Stimulated activated CD8-positive, alpha-beta memory T cell treated with anti-CD3 and anti-CD28 coated beads, Interleukin-2, amount 100 ng/mL, for 48 hours (primary cell): ENCODE measurements at places on chromosomes 2 and 18.

DNA sequence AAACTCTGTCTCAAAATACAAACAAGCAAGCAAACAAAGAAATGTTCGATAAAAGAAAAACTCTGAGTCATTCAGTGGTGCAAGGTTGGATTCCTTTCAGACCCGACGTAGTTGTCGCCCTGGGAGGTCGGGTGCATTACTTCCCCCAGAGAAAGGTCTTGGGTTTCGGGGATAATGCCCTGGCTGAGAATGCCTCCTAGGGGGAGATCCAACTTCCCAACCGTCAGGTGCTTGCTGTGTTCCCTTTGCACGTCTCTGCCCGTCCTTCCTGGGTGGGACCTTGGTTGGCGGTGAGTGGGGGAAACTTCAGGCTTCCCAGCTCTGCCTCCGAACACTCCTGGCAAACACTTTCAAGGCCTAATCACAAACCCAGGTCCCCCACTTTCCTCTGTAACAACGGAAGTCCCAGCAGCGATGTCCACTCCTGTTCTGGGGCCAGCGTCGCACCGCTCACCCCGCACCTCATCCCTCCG lies 609 bp downstream of the TPGS2 start:
- no peak for DNase-seq

DNA sequence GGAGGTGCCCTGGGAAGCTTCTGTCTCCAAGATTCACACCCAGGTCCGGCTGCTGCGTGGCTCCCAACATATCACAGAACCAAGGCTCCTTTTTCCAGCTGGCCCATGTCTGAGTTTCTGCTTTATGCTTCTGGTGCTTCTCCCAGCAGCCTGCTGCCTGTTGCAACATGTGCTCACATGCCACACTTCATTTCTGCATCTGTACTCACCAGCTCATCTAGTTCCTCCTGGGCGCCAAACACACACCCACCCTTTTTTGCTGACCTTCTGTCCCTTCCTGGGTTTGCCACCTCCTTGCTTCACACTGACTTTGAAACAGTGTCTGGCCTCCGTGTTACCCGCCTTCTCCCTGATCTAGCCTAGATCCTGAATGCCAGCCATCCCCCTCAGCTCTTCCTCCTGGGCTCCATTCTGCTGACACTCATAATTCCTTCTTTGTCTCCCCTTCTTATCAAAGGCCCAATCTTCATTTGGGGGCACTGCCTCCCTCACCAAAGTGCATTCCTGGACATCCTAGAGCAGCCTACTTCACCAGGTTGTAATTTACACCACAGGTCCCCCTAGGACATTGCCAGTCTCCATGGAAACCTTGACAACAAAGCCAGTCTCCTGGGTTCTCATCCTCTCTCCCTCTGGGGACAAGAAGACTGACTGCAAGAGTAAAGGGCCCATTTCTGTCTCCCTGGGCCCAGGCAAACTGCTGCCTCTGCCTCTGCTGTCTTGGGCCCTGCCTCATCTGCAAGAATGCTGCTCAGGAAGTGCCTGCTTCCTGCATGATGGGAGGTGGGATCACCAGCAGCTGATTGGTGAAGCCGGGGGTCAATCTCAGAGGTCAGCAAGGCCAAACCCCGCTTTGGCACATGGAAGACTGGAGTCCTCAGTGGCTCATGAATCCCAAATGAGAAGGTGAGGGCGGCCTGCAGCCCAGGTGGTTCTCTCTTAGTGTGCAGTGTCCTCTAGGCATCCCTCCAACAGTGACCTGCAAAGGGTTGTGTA lies 13.9 kb upstream of the PROM2 start:
- DNase-seq, result no peak

DNA sequence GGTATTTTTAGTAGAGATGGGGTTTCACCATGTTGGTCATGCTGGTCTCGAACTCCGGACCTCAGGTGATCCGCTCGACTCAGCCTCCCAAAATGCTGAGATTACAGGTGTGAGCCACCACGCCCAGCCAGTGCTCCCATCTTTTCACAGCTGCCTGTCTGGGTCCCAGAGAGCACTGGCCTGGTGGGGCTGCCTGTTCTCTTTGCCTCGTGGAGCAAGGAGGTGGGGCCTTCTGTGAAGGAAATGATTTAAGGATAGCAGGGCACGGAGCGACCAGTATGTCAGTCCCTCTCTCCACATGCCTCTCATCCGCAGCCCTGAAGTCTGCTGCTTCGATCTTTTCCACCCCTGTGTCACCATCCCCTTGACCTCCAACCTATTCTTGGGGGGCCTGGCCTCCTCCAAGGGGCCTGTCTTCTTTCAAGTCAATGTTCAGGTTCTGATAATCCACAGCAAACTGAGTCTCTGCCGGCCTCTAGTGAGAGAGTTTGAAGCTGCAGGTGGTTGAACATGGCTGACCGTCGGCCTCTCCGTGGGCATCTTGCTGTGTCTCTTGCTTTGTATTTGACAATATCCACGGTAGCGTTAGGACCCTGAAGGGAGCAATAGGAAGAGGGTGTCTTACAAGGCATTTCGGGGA lies 28.2 kb upstream of the GIGYF2 start:
- no peak for DNase-seq

- DNase-seq, result no peak
Observed at GRCh38 chr2:228841475-228841874, 429.6 kb downstream of the PID1 start.

DNA sequence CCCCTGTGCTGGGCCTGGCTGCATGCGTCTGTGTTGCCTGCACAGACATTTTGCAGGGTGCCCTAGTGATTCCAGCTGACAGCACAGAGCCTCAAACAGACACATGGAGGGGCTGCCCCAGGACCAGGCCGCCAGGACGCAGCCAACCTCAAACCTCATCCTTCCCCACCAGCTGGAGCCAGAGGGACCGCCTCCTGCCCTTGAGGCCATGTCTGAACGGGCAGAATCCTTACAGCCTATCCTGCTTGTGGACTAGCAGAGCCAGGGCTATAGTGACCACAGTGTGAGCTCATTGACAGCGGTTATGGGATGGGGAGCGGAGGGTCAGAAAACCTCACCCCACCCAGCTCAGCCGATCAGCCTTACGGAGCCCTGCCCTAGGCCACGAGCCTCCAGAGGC lies 22.4 kb downstream of the ODC1 start:
- no peak for DNase-seq

DNA sequence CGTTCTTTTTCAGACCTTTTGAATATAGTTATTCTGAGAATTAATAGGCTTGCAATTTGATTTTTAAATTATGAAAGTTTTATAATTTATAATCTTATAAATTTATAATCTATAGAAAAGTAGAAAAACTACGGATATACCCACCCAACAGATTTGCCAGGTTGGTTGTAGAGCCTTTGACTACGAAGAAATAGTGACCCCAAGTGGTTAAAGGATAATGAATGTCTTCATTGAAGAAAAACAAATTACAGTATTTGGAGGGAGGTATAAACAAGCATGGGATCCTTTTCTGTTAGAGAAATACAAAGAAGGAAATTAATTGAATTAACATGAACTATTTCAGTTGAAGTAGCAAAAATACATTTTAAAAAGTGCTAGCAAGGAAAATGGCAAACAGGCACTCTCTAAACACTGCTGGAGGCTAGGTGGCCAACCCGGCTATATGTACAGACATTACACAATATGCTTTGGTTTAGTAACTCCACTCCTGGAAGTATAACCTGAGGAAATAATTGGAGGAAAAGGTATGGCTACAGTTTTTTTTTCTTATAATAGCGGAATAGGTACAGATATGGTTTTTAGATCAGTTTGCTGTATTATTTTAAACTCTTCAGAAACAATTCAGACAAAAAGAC lies 110.9 kb downstream of the MIB1 start:
- no peak for DNase-seq

DNA sequence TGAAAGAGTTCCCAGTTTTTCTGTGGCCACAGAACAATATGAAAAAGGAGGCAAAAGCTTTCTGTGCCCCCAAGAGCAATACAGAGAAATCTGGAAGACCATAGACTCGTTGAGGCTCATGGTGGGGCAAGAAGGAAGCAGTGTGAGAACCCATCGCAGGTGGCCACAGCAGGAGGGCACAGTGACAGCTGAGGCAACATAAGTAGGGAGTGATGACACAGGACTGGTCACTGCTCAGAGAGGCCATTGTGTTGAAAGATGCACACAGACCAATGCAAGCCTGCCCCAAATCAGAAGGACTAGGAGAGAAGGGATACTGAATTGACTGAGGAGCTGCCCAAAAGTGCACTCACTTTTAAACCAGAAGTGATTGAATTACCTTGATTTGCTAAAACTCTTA lies 483.6 kb downstream of the EPHA4 start:
- no peak for DNase-seq

- no peak for DNase-seq
Observed at GRCh38 chr2:108594132-108594981, 60.1 kb downstream of the LIMS1 start.

GRCh38 chr2:182761903-182762302 lies 45.8 kb downstream of the DNAJC10 start:
- no peak for DNase-seq

GRCh38 chr18:31149351-31149750 lies 13.3 kb downstream of the DSC1 start:
- no peak for DNase-seq

GRCh38 chr2:233816771-233817170 lies 37.6 kb downstream of the HJURP start:
- no peak for DNase-seq

DNA sequence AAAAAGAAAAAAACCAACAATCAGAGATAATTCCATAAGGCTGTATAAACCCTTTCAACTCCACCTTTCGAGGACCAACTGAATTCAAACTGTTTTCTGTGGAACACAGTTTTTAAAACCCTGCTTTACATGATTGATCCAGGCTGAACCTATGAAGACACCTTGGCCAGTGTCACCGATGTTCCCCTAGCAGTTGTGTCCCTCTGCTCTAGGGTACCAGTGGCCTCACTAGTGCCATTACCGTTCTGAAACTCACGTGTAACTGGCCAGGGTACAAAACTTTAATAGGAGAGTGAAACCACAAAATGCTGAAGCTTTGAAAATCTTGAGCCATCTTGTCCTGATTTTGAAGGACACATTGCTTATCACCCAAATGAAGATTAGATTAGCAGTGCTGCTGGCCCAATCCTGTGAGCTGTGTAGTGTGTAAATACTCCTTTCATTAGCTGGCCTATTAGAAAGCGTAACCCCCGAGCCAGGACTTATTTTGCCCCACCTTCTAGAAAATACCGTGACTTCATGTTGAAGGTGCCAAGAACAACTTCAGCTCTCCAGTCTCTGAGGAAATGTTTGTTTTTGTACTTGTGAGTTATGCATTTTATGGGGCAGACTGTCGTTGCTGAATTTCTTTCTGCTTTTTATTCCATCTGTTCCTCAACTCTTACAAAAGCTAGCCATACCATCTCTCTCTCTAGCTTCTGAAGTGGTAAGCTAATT lies 147.8 kb upstream of the MAP3K20 start:
- no peak for DNase-seq

DNA sequence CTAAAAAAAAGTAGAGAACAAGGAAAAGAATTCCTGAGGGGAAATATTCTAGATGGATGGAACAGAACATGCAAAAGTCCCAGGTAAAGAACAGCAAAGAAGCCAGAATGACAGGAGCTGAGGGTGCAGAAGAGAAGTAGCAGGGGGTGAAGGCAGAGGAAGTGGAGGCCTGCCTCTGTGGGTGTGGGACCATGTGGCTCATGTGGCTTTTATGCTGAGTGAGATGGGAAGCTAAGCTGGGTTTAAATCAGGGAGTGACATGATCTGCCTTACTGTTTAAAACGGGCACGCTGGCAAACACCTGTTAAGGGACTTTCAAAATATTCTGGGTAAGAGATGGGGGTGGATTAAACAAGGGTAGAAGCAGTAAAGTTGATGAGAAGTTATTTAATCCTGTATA lies 40.0 kb downstream of the GKN2 start:
- no peak for DNase-seq

DNA sequence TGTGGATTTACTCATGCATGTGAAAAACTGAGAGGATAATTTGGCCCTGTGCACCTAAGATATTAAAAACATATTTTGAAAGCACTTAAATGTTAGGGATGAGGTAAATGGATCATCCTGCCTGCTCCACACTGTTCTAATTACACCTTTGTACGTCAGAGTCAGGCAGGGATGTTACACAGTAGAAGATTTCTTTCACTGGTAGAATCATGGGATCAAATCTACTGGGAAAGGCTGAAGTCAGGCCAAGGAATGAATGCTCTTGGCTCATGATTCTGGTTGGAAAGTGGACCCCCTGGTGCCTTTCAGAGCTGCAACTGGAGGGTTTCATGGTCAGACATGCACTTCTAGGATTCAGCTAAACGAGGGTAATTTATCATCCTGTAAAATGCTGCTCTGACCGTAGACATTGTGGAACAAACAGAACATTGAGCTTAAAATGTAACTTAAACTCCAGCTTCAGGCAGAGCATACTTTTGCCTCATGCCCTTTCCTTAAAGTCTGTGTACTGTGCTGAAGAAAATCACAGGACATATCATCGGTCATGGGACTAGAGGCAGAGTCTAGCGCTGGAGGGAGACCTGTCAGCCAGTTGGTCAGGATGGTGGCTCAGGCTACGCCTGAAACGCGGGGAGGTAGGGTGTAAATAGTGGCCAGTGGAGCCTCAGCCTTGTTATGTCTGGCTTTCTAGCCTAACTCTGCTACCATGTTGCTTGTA lies 4.9 kb downstream of the KCNE4 start:
- DNase-seq, result no peak

DNA sequence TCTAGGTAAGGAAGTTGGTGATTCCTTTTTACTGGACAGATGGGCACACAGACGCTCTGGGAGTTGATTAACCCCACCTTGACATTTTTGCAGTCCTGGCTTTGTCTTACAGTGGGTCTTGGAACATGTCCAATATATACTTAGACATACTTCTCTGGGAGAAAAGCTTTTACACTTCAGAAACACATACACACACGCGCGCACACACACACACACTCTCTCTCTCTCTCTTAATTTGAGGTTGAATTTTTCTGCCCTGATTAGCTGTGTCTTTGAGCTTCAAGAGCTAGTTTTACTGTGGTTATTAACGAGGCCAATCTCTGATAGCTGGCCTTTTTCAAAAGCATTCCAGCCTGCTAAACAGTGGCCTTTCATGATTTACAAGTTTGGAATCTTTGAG lies 215.0 kb downstream of the MYCN start:
- DNase-seq, result no peak

GRCh38 chr2:7061921-7062320 lies 144.7 kb downstream of the RNF144A start:
- no peak for DNase-seq
